Amygdala (tissue), 56 donors: ENCODE measurements at places on chromosomes 2 and 18.

GRCh38 chr2:216478151-216478550 lies 20.5 kb upstream of the RPL37A start:
- peak; percentile 27 for DNase-seq

DNA sequence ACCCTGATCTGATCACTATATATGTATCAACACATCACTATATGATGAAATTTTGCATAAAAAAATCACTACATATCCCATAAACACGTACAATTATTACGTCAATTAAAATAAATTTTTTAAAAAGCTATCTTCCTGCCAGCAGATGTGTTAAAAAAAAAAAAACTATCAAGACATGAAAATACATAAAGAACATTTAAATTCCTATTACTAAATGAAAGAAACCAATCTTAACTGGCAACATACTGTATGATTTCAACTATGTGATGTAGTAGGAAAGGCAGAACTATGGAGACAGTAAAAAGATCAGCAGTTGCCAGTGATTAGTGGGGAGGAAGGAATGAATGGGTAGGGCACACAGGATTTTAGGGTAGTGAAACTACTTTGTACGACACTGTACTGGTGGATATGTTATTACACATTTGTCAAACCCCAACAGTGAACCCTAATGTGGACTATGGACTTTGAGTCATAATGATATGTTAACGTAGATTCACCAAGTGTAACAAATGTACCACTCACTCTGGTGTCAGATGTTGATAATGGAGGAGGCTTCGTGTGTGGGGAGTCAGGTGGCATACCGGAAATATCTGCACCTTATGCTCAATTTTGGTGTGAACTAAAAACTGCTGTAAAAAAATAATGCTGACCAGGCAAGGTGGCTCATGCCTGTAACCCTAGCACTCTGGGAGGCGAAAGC lies 27.4 kb downstream of the USP34 start:
- DNase-seq, result no peak

GRCh38 chr2:29688429-29688828 lies 233.0 kb downstream of the ALK start:
- no peak for DNase-seq

DNA sequence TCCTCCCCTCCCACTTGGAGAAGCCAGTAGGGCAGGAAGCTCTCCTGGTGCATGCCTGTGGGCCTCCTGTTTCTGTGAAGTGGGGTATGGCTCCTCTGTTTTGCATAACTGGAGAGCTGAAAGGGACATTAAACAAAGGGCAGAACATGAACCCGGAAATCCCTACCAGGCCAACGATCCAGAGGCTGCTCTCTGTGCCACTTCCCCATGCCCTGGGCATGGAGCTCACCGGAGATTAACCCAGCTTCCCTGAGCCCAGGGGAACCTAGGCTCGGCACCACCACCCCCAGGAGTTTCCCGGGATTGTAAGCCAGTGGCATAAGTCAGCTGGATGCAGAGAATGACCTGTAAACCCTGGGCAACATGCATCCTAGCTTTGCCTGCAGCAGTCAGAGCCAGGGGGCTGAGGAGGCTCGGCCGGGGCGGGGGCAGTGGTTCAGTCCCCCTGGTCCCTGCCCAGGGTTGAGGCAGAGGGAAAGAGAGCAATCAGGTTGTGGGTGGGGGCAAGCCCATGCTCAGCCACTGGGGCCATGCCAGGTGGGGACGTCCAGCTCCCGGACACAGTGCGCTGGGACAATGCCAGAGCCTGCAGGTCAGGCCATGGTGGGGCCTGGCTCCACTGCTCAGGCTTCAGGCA lies 49.5 kb downstream of the TIMM21 start:
- no peak for DNase-seq

GRCh38 chr18:12597760-12598159 lies 60.1 kb downstream of the SPIRE1 start:
- DNase-seq, result no peak

- DNase-seq, result no peak
These were observed 126.0 kb downstream of the GLI2 start for GRCh38 chr2:120861576-120862191.

GRCh38 chr2:12432985-12433625 lies 283.6 kb upstream of the TRIB2 start:
- no peak for DNase-seq

DNA sequence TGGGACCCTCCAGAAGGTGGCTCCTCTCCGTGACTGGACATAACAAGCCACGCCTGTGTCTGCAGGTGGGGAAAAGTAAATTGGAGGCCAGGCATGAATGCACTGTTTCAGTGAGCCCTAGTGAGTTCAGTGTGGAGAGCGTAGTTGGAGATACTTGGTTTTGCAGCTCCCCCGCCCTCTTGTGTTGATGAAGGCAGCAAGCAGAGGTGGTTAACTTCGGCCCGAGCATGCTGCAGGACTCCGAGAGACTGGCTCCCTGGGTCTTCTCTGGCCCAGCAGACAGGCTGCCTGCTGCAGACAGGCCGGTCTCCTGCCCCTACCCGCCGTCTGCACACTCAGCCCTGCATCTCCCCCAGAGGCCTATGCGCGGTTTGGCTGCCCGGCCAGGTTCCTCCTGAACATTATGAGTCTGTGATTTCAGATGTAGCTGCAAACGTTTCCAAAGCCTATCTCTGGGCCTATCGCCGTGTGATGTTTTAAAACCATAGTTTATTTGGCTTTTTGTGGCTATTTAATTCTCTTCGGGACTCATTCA lies 102.4 kb downstream of the LDLRAD4 start:
- no peak for DNase-seq

- no peak for DNase-seq
These were observed 19.5 kb downstream of the BCL2 start for GRCh38 chr18:63299837-63300745.

- DNase-seq, result no peak
These were observed 282.7 kb downstream of the SRBD1 start for GRCh38 chr2:45328264-45328870.

DNA sequence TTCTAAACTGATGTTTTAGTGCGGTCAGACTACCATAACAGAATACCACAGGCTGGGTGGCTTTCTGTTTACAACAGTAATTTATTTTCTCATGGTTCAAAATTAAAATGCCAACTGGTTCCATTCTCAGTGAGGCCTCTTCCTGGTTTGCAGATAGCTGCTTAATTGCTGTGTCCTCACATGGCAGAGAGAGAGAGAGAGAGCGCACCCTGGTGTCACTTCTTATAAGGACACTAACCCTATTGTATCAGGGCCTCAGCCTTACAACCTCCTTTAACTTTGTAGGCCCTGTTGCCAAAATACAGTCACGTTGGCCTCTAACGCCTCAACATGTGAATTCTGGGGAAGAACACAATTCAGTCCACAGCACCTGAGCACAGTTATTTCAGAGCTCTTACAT lies 37.5 kb upstream of the ZNF385B start:
- DNase-seq, result no peak

- no peak for DNase-seq
These were observed 107.7 kb upstream of the RAB27B start for GRCh38 chr18:54720620-54721019.

GRCh38 chr18:35478520-35479435 lies 19.0 kb downstream of the INO80C start:
- DNase-seq, result no peak

- no peak for DNase-seq
These were observed 66.1 kb downstream of the LRRFIP1 start for GRCh38 chr2:237693291-237693994.

DNA sequence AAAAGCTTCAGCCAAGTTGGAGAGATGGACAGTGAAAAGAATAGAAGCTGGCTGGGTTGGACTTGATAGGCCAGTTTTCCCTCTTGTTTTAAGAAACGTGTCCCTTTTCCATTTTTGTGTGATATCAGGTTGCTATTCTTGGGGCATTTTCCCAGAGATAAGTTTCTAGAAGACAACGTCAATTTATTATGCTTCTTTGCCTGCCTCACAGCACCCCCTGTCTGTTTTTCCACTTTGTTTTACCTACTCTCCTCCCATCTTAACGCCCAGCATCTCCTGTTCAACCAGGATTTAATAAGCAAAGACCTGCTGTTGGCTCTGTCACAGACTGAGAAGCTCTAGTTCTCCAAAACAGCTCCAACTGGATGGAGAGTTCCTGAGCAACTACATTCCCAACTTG lies 317.8 kb upstream of the ZNF521 start:
- no peak for DNase-seq

DNA sequence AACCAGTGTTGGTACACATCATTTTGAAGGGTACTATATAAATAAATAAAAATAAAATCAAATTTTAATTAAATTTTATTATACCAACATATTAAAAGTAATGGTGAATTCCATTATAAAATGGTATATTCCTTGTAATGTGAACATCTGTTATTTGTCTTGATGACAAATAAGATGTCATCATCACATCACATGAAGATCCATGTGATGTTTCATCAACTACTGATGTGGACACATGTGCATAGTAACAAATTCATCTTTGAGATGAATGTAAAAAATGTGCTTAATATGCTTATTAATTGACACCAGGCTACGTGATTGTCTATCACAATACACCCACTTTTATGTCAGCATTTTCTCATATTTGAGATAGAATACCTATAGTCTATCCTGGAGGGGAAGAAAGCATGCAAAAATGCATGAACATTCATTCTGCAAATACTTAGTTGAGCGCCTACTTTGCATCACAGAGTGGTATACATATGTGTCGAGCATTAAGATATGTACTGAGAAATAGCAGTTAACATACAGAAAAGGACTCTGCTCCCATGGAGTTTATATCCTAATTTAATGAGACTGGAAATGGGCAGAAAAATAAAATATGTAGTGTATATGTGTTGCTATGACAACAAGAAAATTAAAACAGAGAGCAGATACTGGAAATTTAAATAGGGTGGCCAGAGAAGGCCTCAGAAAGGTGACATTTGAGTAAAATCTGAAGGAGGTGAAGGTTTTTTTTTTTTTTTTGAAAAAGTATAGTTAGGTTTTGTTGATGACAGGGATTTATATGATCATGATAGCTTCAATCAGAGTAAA lies 281.1 kb downstream of the ARHGAP15 start:
- no peak for DNase-seq

GRCh38 chr2:235191978-235192377 lies 240.2 kb downstream of the SH3BP4 start:
- DNase-seq, result no peak

DNA sequence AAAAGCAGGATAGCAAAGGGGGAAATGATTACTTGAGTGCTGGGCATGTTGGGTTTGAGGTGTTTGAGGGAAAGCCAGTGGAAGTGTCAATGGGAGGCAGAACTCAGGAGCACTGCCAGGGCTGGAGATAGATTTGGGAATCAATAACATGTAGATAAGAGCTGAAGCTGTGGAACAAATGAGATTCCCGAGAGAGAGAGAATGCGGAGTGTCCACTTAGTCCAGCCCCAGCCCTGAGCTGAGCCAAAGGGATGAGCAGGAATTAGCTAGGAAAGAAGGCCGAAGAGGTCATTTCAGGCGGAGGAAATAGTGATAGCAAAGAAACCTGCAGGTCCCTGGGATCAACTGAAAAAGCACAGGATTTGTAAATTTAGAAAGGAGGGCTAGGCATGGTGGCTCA lies 21.2 kb upstream of the YES1 start:
- DNase-seq, result no peak

DNA sequence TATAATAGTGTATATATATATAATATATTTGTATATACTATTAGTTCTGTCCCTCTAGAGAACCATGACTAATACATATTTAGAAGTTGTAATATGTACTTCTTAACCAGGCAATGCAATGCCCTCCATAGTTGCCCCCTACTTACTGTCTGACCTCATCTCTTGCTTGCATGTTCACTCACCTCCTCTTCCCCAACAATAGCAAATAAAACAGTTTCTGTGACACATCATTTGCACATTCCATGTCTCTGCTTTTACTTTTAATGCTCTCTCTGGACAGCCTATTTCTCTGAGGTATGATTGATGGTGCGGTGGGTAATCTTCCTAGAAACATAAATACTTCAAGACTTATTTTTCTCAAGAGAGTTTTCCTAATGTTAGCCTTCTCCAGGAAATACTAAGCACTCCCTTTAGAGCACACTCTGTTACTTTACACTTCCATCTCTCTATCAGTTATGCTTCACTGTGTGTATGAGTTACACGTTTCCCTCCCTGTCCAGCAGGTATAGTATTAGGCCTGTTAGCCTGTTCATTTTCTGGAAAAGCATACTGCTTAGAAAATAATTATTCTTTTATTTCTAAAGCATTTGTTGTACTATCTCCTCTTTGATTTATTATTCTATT lies 295.6 kb upstream of the LRATD1 start:
- DNase-seq, result no peak

- DNase-seq, result no peak
These were observed 18.3 kb upstream of the TLK1 start for GRCh38 chr2:171178993-171179392.

GRCh38 chr2:213125646-213126347 lies 25.6 kb downstream of the IKZF2 start:
- DNase-seq, result no peak

GRCh38 chr2:64657411-64657810 lies 3.7 kb upstream of the SERTAD2 start:
- DNase-seq, result no peak

GRCh38 chr18:23462876-23463275 lies 9.8 kb downstream of the RIOK3 start:
- no peak for DNase-seq
